ENCODE measurements at places on chromosomes 3 and 15.

GRCh38 chr3:12885583-12885930, 44.2 kb upstream of the RPL32 start:
- DNase-seq: no peak

- DNase-seq: no peak
Measured at GRCh38 chr3:52054661-52055511, 1.5 kb downstream of the DUSP7 start.

DNA sequence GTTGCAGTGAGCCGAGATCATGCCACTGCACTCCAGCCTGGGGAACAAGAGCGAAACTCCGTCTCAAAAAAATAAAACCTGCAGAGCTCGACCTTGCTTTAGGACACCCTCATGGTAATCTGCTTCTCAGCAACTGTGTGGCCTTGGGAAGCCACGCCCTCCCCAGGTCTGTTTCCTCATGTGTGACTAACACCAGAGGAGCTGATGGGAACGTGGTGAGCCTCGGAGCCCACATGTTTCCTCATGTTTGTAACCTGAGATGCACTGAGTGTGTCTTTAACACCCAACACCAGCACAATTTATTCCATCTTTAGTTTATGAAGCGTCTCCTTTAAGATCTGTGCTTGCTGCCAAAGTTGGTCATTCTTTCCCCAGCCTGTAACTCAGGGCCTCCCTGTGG, 142.8 kb downstream of the OCA2 start:
- DNase-seq: no peak

DNA sequence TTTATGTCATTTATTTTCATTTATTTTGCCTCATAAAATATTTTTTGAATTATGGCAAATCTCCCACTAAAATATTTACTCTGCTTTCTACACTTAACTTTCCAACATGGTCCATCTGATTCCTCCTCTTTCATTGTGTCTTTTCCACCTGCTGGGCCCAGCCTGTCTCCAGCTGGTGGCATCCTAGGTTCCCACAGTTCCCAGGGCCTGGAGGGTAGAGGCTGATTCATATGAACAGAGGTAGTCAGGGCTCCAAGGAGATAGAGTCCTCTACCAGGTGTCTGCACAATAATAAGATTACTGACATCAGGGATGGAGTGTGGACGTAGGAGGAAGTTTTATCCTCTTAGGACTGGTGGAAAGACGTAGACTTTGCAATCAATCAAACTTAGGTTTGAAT, 14.3 kb downstream of the ZBTB38 start:
- no peak for DNase-seq

All from MG63 (cell line).